ENCODE measurements at places on chromosomes 13 and 19. TPM values are rescaled to one million over a fixed set of nuclear protein-coding genes. Genes with fewer than 3 reads are reported as not detected.

The ZNF625 gene
- polyA plus RNA-seq, result 2.3 TPM

The C19orf73 gene
- polyA plus RNA-seq, result 0.54 TPM

The UNC13A gene
- polyA plus RNA-seq, result under 0.01 TPM

The CD70 gene
- 0.53 TPM for polyA plus RNA-seq

The CDC42EP5 gene
- 9.4 TPM for polyA plus RNA-seq

The ZNF773 gene
- 8.8 TPM for polyA plus RNA-seq

The SERP2 gene
- polyA plus RNA-seq, result 0.88 TPM

The LRRC4B gene
- polyA plus RNA-seq, result not detected

The ATXN8OS gene
- polyA plus RNA-seq, result not detected

The TYROBP gene
- not detected for polyA plus RNA-seq

The PTGIR gene
- polyA plus RNA-seq, result not detected

The PLVAP gene
- polyA plus RNA-seq, result not detected

The PSPN gene
- 0.50 TPM for polyA plus RNA-seq

The OBI1 gene
- polyA plus RNA-seq, result 14.4 TPM

The NALCN gene
- 0.07 TPM for polyA plus RNA-seq

The WDR87 gene
- not detected for polyA plus RNA-seq

The LGALS14 gene
- not detected for polyA plus RNA-seq

The PSG7 gene
- not detected for polyA plus RNA-seq

The KIR2DL4 gene
- polyA plus RNA-seq, result not detected

The PCP2 gene
- polyA plus RNA-seq, result not detected

The ZNF557 gene
- 3.0 TPM for polyA plus RNA-seq

The PLPP2 gene
- polyA plus RNA-seq, result 45.9 TPM

The KANK3 gene
- 0.16 TPM for polyA plus RNA-seq

The C1QTNF9 gene
- not detected for polyA plus RNA-seq

The SSC5D gene
- polyA plus RNA-seq, result not detected

The FFAR1 gene
- not detected for polyA plus RNA-seq

The GPR183 gene
- polyA plus RNA-seq, result 0.10 TPM

The ZNF793 gene
- polyA plus RNA-seq, result 6.8 TPM

The ZNF85 gene
- 12.1 TPM for polyA plus RNA-seq

The LGALS7B gene
- polyA plus RNA-seq, result 7,133 TPM

The ATP8B3 gene
- polyA plus RNA-seq, result 2.8 TPM

The SULT2B1 gene
- polyA plus RNA-seq, result 6.0 TPM

The SELENOV gene
- polyA plus RNA-seq, result not detected

The SMIM17 gene
- 0.13 TPM for polyA plus RNA-seq

The ERFL gene
- polyA plus RNA-seq, result not detected

Data from keratinocyte (primary cell).